Activated naive CD4-positive, alpha-beta T cell treated with anti-CD3 and anti-CD28 coated beads, Interleukin-2, amount 50 U/mL, for 72 hours (primary cell): ENCODE measurements at places on chromosomes 7 and 10. TPM values are rescaled to one million over a fixed set of nuclear protein-coding genes. Genes with fewer than 3 reads are reported as not detected.

DNA sequence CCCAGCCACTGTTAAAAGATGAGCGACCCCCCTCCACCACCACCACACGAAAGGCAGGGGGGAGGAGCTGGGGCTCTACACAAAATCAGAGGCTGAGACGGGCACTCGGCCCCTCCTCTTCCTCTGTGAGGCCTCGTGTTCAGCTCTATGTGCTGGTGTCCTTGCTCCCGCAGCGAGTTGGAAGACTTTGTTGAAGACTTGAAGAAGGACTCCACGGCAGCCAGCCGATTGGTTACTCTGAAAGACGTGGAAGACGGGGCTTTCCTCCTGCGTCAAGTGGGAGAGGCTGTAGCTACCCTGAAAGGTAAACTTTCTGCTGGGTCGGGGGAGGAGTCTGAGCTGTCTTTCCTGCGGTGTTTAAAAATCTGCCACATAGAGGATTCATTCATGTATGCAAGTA lies 203.7 kb downstream of the ARHGAP21 start:
- DNase-seq: peak; percentile 37

LYZL2 gene
- total RNA-seq: not detected

GRCh38 chr7:30757342-30757692 lies 5.4 kb downstream of the INMT start:
- no peak for DNase-seq

DNA sequence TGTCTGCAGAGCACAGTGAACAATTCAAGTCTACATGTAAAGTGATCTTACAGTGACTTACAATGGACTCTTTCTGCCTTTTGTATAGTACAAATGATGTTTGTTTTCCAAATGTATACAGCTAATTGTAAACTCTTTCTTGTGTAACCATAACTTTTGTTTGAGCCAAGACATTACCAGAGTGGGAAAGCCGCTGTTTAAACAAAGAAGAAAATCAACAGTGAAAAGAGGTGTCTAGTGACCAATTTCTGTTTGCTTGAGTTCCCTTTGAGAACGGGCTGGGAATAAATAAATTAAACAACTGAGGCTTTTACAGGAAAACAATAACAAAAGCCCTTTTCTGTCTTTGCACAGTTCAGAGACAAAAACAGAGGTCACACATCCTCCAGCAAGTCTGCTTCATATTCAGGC lies 1163.4 kb downstream of the CNTNAP2 start:
- DNase-seq: no peak

- peak; percentile 55 for DNase-seq
These were observed 77.8 kb upstream of the ATP6V0A4 start for GRCh38 chr7:138875794-138876193.

IMPDH1 gene
- 29.5 TPM for total RNA-seq

DNA sequence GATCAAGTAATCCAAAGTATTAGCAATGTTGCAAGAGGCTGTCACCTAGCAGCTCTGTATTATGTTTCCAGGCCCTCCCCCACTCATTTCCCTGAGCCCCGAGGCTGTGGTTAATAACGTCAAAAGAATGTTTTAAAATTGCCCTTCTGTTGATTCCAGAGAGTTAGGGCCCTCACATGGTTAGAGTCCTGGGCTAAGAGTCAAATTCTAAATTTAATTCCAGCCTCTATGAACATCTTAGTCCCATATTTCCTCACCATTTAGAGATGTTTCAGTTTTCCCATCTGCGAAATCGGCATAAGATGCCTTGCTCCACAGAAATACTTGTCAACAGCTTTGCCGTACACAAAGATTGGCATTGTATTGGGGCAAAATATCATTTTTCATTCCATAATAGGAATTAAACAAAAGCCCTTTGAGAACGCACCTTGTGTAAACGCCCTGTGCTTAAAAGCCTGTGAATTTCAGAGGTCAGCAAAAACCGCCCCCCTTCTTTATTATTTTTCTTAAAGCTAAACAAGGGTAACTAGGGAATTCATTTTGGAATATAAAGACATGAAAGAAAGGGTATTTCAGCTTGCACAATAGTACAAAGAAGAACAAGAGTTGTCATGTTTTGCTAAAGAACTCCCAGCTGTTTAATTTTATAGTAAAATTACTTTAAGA lies 135.8 kb downstream of the ARID5B start:
- DNase-seq: no peak

DNA sequence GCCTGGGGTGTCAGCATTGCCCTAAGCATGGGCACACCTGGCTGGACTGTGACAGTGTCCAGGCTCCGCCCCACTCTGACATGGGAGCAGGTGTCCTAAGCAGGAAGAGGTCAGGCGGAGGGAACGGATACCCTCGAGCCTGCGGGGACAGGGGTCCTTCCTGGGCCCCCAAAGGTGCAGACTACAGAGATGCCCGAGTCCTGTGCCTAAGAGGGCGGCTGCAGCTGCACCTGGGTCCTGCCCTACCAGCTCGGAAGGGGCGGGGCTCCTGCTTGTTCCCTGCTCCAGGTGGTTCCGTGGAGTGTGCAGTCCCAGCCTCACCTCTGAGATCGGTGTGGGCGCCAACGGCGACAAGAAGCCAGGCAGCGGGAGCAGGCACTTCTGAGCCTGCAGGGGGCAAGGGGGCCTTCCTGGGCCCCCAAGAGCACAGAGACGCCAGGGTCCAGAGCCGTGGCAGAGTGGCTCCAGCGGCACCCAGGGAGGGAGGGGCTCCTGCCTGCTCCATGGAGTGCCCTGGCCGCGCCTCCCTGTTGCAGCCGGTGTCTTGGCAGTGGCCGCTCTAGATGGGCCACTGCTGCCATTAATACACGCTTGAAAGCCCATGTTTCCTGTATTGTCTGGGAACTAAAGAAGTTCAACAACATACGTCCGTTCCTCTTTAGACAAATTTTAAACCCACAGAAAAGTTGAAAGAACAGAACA lies 64.5 kb upstream of the CACNA2D1 start:
- DNase-seq: no peak

DLX6 gene
- total RNA-seq: not detected

SNX10 gene
- total RNA-seq: 19.9 TPM

GRCh38 chr10:103921750-103922195 lies 3.8 kb upstream of the STN1 start:
- DNase-seq: no peak

DNA sequence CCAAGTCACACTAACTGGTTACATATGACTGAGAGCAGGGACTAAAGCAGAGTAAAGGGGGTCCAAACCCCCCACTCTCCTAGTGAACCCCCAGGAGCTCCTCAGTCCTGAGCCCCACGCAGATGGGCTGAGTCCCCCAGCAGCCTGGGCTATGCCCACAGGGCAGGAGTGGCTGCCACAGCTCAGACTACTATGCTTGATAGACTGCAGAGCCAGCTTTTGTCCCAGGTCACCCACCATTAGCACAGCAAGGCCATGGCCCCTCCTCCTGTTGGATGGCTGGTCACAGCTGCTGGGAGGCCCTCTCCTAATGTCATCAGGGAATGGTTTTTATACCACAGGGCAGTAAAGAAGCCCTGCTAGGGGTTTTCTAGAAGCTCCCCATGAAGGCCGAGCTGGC lies 46.3 kb upstream of the FGFR2 start:
- no peak for DNase-seq

TMEM140 gene
- total RNA-seq: 13.6 TPM

GFRA1 gene
- total RNA-seq: not detected

DNA sequence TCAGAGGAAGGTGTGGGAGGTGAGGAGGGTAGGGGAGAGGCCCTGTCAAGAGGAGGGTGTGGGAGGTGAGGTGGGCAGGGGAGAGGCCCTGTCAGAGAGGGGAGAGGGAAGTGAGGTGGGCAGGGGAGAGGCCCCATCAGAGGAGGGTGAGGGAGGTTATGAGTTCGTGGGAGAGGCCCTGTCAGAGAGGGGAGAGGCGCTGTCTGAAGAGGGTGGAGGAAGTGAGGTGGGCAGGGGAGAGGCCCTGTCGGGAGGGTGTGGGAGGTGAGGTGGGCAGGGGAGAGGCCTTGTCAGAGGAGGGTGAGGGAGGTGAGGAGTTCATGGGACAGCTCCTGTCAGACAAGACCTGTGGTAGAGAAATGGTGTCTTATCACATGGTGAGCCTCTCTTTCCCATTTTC lies 74.4 kb downstream of the INPP5A start:
- DNase-seq: no peak

DNA sequence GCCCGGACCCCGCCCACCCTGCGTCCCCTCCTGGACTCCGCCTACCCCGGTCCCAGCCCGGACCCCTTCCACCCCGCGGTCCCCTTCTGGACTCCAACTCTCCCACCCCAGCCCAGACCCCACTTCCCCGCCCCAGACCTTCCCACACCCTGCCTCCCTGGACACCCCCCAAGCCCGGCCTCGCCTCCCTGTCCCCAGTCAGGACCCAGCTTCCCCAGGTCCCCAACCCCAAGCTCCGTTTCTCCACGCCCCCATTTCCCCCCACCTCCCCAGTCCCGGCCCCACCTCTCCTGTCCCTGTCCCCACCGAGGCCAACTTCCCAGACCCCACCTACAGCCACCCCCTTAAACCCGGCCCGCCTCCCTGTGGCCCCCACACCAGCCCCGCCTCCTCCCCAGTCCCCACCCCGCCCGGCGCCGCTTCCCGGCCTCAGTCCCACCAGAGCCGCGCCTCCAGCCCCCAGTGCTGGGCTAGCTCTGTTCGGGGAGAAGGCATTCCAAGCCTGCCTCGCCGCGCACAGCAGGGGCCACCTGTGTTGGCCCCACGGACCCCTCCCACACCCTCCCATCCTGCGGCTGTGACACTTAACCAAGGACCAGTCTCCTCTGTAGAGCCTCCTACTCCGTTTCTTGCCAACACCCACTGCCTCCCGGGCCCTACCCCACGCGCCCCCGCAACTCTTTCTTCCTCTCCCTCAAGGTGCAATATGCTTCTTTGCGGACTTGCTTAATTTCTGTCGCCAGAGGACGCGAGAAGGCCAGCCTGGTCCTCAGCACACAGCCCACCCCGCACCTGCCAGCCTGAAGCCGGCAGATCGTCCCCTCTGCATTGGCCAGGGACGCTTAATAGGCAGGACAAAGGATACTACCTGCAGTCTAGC lies 736 bp upstream of the ITIH5 start:
- DNase-seq: no peak

VPS26A gene
- 33.5 TPM for total RNA-seq

THSD7A gene
- total RNA-seq: 0.02 TPM

DNA sequence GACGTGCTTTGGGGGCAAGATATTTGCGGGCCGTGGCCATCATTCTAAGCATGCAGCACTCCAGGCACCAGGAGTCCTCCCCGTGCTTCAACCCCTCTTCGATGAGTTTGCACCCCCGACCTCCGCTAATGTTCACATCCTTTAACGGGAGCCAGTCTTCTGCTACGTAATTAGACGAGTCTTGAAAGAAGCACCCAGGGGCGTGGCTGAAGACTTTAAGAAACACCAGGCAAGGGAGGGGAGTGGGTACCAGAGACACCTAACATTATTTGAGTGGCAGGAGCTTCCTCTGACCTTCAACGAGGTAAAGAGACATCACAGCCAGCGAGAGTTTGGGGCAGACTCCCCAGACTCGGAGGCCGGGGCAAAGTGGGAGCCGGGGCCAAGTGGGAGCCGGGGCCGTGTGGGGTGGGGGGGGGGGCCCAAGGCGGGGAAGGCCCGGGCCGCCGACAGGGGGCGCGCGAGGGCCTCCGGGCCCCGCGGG lies 31.1 kb upstream of the TOMM7 start:
- no peak for DNase-seq

GRCh38 chr7:100191775-100192174 lies 14.1 kb downstream of the STAG3 start:
- no peak for DNase-seq

AFAP1L2 gene
- 2.7 TPM for total RNA-seq

BUD23 gene
- 91.8 TPM for total RNA-seq

DNA sequence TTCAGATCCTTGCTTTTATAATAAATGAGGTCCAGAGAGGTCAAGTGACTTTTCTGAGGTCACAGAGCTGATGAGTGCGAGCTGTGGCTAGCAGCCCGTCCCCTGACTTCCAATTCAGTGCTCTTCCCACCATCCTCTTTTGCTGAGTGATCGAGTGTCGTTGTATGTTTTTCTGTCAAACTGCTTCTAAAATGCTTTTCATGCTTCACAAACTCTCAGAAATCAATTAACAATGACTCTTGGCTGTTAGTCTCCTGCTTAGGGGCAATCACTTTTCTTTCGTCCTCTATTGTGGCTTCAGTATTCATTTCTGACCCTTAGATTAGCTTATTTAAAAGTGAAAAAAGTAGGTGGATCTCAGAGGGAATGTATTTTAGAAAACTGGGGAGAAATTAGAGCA lies 423.7 kb downstream of the DPP6 start:
- no peak for DNase-seq

DNA sequence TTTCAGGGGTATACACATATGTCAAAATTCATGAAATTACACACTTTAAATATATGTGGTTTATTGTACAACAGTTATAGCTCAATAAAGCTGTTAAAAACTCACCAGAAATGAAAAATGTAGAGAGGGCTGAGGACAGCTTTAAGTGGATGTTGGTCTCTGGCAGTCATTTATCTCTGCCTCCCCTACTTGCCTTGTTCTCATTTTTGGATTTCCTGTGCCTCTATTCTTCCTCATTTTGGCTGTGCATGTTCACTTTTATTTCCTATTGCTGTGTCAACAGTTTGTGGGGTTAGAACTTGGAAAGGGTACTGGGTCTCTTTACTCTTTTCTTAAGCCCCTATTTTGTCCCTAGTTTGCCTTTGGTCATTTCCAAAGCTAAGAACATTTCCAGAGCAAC lies 18.6 kb upstream of the MEST start:
- no peak for DNase-seq

DNA sequence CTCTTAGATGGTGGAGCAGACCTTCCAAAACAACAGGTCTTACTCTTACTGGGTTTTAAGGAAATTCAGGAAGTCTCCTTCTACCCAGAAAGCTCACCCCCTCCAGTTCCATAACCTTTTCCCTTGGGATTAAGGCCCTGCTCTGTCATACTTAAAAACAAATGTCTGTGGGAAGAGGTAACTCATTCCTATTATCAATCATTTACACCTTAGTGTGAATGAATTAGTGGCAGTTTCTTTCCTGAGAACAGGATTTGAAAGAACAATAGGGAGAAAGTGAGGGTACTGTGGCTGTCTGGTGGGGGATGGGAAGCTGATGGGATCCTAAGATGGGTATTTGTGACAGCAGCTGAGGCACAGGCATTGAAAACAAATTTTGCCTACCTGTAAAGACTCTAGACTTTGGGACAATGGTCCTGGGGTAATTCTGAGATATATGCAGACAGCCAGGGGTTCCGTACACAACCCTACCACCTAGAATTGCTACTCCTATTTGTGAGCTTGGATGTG lies 22.2 kb upstream of the PDLIM1 start:
- no peak for DNase-seq

- DNase-seq: no peak
These were observed 31.0 kb downstream of the ADRA2A start for GRCh38 chr10:111107846-111108245.
